ENCODE measurements at places on chromosomes 6 and 20.

DNA sequence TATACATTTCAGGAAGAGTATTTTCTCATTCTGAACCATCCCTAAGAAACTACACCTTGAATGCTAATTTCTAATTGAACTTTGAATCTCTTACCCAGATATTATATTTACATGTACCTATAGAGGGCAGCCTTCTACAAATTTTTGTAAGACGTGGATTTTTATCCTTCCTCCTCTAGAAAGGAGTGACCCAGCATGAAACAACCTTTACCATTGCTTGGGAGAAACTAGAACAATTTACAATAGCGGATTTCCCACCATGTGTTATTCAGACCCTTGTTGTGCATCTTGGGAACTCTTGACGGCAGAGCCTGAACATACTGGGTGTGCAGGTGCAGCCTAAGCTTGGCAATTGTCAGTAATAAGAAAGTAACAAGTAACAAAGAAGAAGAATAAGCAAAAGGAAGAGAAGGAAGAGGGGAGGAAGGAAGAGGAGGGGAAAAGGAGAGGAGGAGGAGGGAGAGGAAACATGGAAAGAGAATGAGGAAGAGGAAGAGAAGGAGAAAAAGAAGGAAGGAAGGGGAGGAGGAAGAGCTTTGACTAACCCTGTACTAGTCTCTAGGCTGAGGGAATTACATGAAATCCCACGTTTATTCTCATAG, 10.8 kb upstream of the TAAR1 start:
- no peak for DNase-seq

DNA sequence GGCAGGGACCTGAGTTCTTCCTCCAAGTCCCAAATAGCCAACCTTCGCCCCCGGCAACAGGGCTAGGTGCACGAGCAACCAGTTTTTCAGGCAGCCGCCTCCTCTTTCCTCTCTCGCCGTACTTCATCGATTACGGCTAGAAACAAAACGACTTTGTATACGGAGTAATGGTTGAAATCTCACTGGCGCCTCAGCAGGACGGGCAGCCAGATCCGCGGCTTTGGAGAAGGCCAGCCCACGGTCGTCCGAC, 333 bp upstream of the SMIM13 start:
- DNase-seq, result no peak

DNA sequence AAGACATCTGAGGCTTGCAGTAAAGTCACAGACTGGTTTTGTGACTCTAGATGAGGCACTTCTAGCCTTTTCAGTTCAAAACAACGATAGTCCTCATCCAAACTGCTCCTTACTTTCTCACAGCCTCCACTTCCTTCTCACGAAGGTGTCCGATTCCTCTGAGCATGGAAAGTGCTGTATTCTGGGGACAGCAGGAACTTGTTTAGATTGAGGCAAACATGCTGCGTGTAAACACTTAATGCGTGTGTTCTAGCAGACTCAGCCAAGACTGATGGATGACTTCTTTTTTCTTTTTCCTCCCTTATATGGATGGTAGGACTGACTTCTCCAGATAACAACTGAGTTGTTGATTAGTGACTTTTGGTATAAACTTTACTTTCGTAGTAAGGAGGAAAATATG, 80.2 kb upstream of the PRDM1 start:
- DNase-seq, result no peak

DNA sequence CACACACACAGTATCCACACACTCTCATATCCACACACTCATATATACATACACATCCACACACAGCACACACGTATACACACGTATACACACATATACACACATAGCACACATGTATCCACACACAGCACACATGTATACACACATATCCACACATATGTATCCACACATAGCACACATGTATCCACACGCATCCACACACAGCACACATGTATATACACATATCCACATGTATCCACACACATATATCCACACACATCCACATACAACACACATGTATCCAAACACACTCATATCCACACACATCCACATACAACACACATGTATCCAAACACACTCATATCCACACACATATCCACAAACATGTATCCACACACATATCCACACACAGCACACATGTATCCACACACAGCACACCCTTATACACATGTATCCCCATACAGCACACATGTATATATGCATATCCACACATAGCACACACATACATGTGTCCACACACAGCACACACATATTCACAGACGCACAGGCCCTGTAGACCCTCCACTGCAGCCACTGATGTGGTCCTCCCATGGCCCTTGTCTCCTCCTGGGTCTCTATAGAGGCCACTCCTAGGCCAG, 172.1 kb downstream of the CDH4 start:
- no peak for DNase-seq

DNA sequence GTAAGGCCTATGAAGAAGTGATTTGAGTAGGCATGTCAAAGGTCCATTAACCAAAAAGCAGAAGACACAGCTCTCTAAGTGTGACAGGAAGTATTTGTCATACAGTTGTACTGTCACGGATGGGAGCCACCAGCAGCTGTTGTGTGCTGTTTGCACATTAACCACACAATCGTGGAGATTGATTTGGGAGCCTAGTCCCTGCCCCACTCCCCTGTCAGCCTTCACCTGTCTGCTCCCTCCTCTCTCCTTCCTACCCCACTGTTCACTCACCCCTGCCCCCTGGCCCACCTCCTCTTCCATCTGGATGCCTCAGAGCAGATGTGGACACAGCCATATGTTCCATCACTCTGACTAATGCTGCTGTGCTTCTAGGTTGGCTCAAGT, 124.7 kb upstream of the SPACA1 start:
- DNase-seq, result no peak

GRCh38 chr6:43977404-43978111, 149.7 kb downstream of the MRPL14 start:
- DNase-seq, result peak; percentile 6

GRCh38 chr6:139029470-139030227, 1.1 kb downstream of the ABRACL start:
- no peak for DNase-seq

GRCh38 chr6:24430086-24430485, 27.4 kb downstream of the MRS2 start:
- no peak for DNase-seq

Data from stimulated activated CD8-positive, alpha-beta memory T cell treated with anti-CD3 and anti-CD28 coated beads, Interleukin-7, amount 100 ng/mL, for 4 hours (primary cell).